ENCODE measurements at places on chromosomes 5 and 9. TPM values are rescaled to one million over a fixed set of nuclear protein-coding genes. Genes with fewer than 3 reads are reported as not detected.

GRCh38 chr9:129235931-129236331 is 57.9 kb upstream of the IER5L start:
- DNase-seq, result no peak

DNA sequence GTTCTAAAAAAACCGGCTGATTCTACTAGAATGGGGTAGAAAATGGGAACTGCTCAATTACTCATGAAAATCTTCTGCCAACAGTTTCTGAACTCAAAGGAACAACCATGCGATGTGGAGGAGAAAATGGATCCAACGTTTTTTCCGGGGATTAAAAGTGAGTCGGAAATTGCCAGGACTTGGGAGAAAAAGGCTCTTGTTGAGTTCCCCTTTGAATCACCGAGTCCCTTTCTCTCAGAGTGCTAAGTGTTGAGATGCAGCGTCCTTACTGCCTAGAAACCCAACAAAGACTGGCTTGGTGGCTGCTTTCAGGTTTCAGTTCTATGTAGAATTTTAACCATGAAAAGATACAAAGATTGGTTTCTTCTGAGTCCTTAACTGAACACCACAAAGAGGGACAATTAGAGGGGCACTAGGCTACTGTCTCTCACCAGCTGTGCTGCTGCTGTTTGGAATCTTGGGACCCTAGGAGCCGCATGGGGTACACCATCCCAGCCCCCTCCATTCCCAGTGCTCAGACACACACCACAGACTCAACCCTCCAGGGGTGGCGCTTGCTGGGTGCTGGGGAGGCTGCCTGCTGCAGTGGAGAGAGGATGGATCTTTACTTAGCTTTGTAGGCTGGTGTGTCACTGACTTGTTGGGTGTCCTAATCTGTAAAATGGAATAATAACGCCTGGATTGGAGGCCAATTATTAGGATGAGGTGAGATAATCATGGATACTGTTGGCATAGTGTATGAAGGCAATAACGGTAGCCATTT is 21.5 kb upstream of the NEUROG1 start:
- DNase-seq, result no peak

- DNase-seq, result peak; percentile 73
These were observed 111.9 kb downstream of the NR6A1 start for GRCh38 chr9:124659099-124659659.

GRCh38 chr9:123157221-123157620 is 111.2 kb downstream of the STRBP start:
- no peak for DNase-seq

GRCh38 chr9:98850851-98851729 is 43.6 kb downstream of the GALNT12 start:
- no peak for DNase-seq

- DNase-seq, result no peak
These were observed 144.7 kb downstream of the KDM4C start for GRCh38 chr9:6902423-6902822.

PCDHGB2 gene
- 1.6 TPM for total RNA-seq

All from left colon (tissue), 2 donors.